ENCODE measurements at places on chromosomes 16 and 17. TPM values are rescaled to one million over a fixed set of nuclear protein-coding genes. Genes with fewer than 3 reads are reported as not detected.

DNA sequence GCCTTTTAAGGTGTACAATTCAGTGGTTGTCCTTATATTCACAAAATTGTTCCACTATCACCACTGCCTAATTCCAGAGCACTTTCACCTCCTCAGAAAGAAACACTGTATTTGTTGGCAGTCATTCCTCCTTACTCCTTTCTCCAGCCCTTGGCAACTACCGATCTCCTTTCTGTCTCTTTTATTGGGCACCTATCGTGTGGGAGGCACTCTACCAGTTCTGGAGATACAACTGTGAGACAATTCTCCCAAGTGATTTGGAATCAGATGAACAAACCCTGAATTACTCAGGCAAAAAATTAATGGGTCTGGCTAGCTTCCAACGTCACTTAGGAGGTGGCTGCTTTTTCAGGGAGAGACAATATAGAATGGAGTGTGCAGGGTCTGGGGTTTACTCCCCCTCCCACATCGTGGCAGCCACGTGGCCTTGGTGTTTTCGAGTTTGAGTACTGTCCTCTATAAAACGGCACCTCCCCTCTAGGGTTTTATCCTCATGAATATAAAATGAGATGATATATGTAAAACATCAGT, 63.9 kb downstream of the SHISA9 start:
- no peak for DNase-seq

GRCh38 chr17:68704871-68705713, 103.9 kb upstream of the FAM20A start:
- DNase-seq = no peak

DNA sequence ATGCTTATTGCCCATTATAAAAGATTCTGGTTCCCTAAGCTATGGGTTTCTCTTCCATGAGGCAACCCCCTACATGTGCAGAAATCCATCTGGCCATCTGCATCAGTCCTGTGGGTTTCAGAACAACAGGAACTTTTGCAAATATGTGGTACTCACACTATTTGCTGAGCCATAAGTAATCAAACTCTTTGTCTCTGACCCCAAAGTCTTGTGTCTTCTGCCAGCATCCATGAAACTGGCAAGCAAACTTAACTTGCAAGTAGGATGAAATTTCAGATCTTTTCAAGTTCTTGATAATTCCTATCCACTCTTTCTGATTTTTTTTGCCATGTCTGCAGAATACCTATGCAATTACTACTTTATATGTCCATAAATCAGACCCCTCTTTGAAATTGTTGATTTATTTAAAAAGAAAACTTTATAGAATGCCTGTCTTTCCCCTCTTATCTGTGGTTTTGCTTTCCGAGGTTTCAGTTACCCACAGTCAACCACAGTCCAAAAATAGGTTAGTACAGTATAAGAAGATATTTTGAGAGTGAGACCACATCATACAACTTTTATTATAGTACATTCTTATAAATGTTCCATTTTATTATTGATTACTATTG, 158.4 kb upstream of the IRX3 start:
- DNase-seq = no peak

DNA sequence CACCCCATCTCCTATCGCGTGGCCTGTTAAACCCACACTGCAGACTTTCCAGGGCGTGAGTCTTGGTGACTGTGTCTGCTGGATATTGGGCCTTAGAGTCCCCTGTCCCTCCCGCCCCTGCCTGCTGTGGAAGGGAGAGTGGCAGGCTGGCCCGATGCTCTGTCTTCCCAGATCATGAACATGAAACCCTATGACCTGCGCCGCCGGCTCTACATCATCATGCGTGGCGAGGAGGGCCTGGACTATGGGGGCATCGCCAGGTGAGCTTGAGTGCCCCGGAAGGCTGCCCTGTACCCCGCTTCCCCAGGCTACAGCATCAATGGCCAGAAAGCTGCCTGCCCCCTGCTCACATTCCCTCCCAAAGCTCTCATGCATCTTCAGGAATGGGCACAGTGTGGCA, 19.5 kb upstream of the CLEC18A start:
- no peak for DNase-seq

DNA sequence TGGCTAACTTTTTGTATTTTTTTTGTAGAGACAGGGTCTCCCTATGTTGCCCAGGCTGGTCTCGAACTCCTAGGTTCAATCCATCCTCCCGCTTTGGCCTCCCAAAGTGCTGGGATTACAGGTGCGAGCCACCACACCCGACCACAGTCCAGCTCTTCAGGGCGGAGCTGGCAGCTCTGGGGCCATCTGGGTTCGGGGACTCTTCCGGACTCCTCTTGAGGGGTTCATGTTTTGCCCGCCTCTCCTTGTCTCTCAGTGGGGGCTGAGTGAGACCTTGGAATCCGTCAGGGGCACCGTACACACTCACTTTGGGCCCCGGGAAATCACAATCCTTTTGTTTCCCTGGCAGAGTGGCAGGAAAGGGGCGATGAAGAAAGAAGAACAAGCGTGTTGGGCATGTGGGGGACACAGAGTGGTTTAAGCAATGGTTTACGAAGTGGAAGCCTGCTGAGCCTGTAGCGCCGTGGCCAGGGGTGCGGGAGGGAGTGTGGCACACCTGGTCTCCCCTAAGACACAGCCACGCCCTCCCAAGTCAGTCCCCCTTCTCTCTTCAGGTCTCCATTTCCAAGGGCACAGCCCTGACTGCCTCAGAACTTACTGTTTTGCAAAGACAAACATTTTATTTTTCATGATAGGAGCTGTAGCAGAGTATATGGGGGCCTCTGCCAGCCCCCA, 26.1 kb downstream of the TNS4 start:
- no peak for DNase-seq

DNA sequence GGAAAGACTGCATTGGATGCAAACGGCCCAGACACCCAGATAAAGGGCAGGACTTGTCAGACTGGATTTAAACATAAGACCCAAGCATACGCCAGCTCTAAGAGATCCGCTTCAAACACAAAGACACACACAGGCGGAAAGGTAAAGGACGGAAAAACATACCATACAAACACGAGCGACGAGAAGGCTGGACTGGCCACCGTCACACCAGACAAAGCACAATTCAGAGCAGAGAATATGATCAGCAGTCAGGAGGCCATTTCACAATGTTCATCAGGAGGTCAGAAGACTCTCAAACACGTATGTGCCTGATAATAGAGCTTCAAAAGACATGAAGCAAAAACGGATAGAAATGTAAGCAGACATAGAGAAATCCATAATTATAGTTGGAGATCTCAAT, 84.9 kb upstream of the GNG13 start:
- DNase-seq = no peak

- DNase-seq = no peak
Observed at GRCh38 chr16:19213885-19214284, 45.8 kb downstream of the SYT17 start.

DNA sequence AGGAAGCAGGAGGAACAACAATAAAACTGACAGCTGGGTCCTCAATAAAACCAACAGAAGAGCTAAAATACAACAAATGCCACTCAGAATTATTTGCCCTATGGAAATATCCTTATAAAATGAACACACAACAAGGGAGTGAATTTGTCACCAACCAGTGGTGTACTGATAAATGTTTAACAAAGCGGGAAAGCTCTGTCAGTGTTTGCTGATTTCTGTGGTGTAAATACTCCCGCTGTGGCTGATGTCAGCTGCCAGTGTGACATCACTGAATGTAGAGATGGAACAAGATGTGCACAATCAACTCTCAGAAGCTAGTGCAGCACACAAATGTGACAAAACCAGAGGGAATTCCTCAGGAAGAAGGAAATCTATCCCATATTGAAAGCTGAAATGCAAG, 51.9 kb downstream of the CDYL2 start:
- DNase-seq = no peak

- no peak for DNase-seq
Observed at GRCh38 chr17:9672691-9673090, 27.4 kb downstream of the USP43 start.

GRCh38 chr16:81946206-81946605, 65.1 kb downstream of the SDR42E1 start:
- no peak for DNase-seq

DNA sequence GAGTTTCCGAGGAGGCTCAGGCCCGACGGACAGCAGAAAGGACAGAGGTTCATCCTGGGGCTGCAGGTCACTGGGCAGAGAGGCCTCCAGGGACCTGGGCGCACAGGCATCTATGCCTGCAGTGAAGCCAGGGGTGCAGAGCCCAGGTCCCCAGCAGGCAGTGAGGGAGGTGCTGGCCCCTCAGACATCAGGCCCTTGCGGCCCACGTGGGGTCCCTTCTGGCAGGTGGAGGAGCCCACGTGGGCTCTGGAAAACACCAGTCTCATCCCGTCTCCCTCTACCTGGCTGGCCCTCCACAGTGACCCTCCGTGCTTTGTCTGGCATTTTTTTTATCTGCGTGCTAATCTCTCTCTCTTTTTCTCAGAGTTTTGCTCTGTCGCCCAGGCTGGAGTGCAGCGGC, 36.5 kb downstream of the ENGASE start:
- DNase-seq = no peak

- no peak for DNase-seq
Observed at GRCh38 chr17:78774453-78774852, 7.6 kb downstream of the CYTH1 start.

- DNase-seq = no peak
Observed at GRCh38 chr16:29943846-29944799, 17.8 kb upstream of the TMEM219 start.

GRCh38 chr17:82775001-82775823, 23.3 kb downstream of the TBCD start:
- DNase-seq = peak; percentile 39

GRCh38 chr16:10386517-10387100, 748 bp downstream of the ATF7IP2 start:
- DNase-seq = peak; percentile 36

GRCh38 chr17:78369791-78370381, 8.6 kb upstream of the PGS1 start:
- DNase-seq = no peak

DNA sequence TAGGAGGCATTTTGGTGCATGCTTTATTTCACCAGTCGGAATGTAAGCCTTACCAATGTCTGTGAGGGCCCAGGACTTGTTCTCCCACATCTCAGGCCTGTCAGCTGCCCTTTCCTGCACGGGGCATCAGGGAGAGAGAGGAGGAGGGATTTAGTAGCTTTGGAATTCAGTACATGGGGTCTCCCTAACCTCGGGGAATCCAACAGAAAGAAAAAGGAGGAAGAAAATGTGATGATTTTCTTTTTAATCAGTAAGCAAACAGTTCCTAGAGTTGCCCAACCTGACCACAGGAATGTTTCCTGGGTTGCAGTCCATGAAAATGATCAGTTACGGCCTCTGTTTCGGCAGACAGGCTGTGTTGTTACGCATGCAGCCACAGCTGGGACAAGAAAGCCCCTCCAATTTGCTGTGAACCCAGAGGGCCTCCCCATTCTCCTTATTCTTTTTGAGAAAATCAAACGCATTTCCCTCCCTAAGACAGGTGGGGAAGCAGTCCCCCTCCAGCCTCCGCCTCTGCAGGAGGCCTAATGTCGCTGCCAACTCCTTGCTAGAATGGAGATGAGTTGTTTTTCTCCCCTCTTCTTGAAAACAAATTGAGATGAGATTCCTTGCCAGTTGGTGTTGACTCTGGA, 53.1 kb upstream of the TANGO6 start:
- DNase-seq = no peak

DNA sequence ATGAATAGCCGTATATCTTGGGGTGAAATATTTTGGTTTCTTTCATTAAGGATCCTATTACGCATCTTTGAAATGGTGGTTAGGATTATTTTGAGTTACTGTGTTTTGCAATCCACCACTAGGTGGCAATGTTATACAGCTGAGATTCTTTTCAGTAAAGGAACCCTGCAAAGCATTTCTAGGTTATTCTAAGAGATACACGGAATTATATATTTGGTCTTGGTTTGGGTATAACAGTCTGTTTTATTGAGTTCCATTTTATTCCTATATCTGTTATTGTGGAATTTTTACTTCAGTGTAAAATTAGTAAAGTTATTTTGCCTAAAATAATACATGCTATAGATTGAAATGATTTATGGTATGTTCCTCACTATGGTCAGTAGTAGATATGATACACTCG, 62.9 kb upstream of the CPHXL start:
- DNase-seq = no peak

GRCh38 chr16:50674831-50675230, 6.3 kb downstream of the SNX20 start:
- DNase-seq = no peak

GRCh38 chr17:47937941-47938340, 3.4 kb upstream of the PNPO start:
- no peak for DNase-seq

DNA sequence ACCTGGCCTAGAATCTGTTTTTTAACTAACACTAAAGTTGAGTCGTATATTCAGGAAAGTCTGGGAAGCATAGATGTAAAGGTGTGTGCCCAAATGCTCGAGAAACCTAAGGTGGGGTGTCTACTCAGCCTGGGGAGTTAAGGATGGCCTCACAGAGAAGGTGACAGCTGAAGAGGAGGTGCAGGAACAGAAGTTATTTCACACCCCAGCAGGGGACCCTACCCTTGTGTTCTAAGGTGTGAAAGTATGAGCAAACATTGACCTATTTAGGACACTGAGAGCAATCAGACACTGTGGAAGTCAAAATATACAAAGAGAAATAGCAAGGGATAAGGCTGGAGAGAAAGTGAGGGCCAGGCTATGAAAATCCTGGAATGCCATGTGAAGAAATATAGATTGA, 49.0 kb upstream of the DHX40 start:
- no peak for DNase-seq

DNA sequence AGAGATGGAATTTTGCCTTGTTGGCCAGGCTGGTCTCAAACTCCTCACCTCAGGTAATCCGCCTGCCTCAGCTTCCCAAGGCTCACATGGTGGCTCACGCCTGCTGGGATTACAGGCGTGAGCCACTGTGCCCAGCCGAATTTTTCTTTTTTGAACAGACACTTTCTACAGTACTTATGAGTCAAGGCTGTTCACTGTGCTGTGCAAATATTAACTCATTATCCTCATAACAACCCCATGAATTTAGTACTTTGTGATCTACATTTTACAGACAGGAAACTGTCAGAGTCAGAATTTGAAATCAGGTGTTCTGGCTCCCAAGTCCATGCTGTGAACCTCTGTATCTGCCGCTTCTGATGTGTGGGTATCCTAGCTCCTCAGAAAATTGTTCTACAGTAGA, 25.7 kb upstream of the RASL10B start:
- no peak for DNase-seq

Gene ITGAL
- total RNA-seq = 339 TPM

Gene PFAS
- total RNA-seq = 41.4 TPM

Gene DBNDD1
- 0.99 TPM for total RNA-seq

Gene USP6
- 0.39 TPM for total RNA-seq

Gene AIPL1
- total RNA-seq = not detected

Gene LITAFD
- not detected for total RNA-seq

Gene HCRT
- not detected for total RNA-seq

Gene SPATA20
- total RNA-seq = 33.2 TPM

Gene GPR142
- total RNA-seq = not detected

Gene KRTAP4-1
- total RNA-seq = not detected

Gene CDH8
- 0.80 TPM for total RNA-seq

Gene MMP2
- total RNA-seq = not detected
